ENCODE measurements at places on chromosomes 12 and 14. TPM values are rescaled to one million over a fixed set of nuclear protein-coding genes. Genes with fewer than 3 reads are reported as not detected.

DNA sequence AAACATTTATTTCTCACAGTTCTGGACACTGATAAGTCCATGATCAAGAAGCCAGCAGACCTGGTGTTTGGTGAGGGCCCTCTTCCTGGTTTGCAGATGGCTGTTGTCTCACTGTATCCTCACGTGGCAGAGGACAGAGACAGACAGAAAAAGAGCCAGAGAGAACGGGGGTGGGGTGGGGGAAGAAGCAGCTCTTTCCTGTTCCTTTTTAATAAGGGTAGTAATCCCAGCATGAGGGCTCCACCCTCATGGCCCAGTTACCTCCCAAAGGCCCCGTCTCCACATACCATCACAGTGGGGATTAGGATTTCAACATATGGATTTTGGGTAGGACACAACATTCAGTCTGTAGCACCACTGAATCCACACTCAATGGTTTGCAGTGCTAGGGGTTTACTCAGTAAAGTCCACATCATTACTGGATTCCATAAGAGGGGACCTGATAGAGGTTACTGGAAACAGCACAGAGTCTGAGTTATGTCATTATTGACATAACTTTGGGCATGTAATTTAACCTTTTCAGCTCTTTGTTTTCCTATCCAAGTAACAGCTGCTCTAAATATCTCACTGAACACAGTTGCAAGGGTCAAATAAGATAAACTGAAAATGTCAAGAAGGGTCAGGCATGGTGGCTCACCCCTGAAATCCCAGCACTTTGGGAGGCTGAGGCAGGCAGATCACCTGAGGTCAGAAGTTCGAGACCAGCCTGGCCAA, 53.2 kb downstream of the RPAP3 start:
- H3K4me3 ChIP-seq: no peak overlapping the region
- DNase-seq: no peak
- H3K4me1 ChIP-seq: peaks cover 7% of the 10 kb centered on the region
- H3K27ac ChIP-seq: no peak overlapping the region

DNA sequence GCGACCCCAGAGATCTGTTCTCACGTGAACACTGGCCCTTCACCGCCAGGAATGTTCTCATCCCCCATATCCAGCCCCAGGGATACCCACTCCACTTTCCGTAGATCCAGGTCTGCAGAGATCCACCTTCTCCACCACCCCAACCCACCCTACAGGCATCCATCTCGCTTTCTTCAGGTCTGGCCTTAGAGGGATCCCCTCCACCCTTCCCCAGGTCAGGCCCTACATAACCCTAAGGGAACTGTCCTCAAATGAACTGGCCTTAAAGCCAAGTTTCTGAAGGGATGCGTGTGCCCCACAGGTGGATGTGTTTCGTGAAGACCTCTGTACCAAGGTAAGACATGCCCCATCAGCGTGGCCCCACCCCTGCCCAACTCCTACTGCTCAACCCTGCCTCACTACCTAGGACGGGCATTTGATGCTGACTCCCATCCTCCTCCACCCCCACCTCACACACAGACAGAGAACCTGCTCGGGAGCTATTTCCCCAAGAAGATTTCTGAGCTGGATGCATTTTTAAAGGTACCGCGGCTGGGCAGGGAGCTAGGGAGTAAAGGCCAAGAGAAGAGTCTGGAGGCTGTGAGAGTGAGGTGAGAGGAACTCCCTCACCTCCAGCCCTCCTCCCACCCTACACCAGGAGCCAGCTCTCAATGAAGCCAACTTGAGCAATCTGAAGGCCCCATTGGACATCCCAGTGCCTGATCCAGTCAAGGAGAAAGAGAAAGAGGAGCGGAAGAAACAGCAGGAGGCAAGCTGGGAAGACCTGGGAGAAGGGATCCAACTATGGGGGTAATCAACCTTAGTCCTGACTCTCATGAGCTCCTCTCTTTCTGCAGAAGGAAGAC, 912 bp downstream of the PSME1 start:
- peak overlapping the region; percentile 88 for H3K27ac ChIP-seq
- peaks cover 35% of the 10 kb centered on the region for H3K4me1 ChIP-seq
- no peak for DNase-seq
- H3K27me3 ChIP-seq: no peaks in the 10 kb centered on the region
- H3K4me3 ChIP-seq: peak overlapping the region; percentile 76

DNA sequence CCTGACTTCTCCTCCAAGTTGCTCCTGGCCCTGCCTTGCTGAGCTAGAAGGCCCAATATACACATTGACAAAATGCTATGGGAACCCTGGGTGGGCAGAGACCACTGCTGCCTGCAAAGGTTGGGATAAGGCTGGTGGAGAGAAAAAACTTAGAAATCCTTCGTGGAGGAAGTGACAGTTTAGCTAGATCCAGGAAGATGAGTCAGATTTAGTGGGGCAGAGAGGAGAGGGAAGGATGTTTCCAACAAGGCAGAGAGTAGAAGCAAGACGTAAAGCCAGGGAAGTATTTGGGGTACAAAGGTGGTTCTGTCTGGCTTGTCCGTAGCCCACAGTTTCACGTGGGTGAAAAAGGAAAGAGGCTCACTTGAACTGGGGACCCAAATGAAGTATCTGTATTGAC, 69.0 kb upstream of the CLMN start:
- no peak overlapping the region for H3K27ac ChIP-seq
- H3K36me3 ChIP-seq: peaks cover 2% of the 10 kb centered on the region

DNA sequence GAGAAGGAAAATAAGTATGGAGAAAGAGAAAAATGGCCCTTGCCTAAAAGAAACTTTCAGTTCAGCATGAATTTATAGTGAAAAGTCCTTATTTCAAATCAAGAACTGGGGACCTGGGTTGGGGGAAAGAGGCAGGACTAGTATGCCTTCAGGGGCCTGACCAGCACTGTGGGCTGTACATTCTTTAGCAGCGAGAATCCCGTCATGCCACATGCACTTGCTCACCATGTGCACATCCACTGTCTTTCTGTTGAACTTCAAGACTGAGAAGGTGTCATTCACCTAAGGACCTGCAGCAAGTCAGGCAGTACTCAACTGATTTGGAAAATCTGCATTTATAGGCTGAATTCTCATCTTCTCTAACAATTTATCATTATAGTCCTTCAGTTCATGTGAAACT, 50.2 kb downstream of the RAB35 start:
- H3K27ac ChIP-seq: peak overlapping the region; percentile 95
- peak overlapping the region; percentile 63 for H3K4me3 ChIP-seq
- H3K36me3 ChIP-seq: no peaks in the 10 kb centered on the region

GRCh38 chr12:39763071-39763889, 143.7 kb upstream of the ABCD2 start:
- no peaks in the 10 kb centered on the region for H3K36me3 ChIP-seq
- no peak overlapping the region for H3K4me3 ChIP-seq
- no peak overlapping the region for H3K27ac ChIP-seq
- no peak for DNase-seq
- H3K4me1 ChIP-seq: peaks cover 27% of the 10 kb centered on the region

EIF2S3B gene
- 2.3 TPM for total RNA-seq

DNA sequence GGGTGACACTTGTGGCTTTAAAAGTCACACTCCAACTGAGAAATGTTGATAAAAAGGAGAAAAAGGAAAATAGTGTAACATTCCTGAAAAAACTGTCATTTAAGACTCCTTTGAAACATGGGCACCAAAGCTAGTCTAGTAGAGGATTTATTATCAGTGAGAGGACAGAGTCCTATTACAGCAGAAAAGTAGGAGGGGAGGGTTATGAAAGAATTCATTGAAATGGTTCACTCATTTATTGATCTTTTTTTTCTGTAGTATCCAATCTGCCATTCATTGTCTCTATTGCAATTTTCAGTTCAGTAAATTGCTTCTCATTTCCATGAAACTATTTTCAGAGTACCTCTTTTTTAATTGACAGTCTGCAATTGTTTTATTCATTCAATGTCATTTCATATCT, 25.4 kb downstream of the PPM1A start:
- DNase-seq: no peak
- no peaks in the 10 kb centered on the region for H3K27me3 ChIP-seq
- no peak overlapping the region for H3K4me3 ChIP-seq
- H3K36me3 ChIP-seq: peaks cover 20% of the 10 kb centered on the region

DNA sequence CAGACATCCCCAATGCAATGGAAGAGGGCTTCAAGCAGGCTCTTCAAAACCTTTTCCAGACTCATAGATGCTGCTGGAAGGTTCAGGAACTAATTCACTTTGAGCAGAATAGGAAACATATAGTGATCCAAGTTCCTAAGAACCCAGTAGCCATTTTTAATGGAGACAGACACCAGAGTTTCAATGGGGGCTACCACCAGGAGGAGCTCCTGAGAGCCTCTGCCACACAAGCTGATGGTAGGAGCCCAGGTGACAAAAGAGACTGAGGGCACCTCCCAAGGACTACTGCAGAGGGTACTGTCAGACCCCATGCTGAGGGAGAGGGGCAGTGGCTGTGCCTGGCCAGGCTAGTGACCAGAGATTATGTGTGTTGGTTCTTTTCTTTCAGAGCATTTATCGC, 45.9 kb downstream of the IFNG start:
- H3K27me3 ChIP-seq: no peaks in the 10 kb centered on the region
- H3K27ac ChIP-seq: no peak overlapping the region
- no peak overlapping the region for H3K4me3 ChIP-seq
- no peaks in the 10 kb centered on the region for H3K36me3 ChIP-seq
- H3K4me1 ChIP-seq: peaks cover 5% of the 10 kb centered on the region
- no peak for DNase-seq

DNA sequence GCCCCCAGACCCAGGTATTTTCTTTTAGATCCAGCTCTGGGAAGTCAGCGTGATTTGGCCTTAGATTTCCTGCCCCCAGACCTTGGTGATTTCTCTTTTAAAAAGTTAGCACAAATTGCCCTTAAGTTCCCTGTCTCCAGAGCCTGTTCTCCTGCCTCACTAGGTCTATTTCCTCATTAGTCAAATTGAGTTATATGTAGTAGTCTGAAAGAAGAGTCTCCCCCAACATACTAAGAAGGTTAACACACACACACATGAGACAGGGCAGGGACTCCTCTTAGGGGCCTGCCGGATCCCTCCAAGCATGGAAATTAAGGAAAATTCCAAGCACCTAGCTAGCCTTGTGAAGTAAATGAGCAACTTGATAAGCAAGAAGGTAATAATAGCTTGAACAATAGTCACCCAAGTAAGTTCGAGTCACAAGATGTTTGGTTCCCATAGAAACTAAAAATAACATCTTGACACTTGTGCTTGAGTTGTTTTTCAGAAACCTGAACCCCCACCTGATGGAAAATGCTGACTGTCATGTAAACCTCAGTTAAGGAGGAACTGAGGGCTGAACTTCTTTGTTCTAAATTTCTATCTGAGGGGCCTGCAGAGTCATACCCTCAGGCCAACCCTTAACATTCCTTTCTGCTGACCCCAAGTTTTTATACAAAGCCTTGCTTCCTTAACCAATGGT, 51.6 kb downstream of the CAND1 start:
- H3K27me3 ChIP-seq: no peaks in the 10 kb centered on the region
- H3K4me1 ChIP-seq: no peaks in the 10 kb centered on the region
- peak overlapping the region; percentile 26 for H3K27ac ChIP-seq
- peaks cover 49% of the 10 kb centered on the region for H3K36me3 ChIP-seq

GRCh38 chr14:53047307-53048069, 96.6 kb upstream of the FERMT2 start:
- H3K27me3 ChIP-seq: no peaks in the 10 kb centered on the region
- peak overlapping the region; percentile 60 for H3K27ac ChIP-seq
- H3K4me1 ChIP-seq: peaks cover 37% of the 10 kb centered on the region
- no peak for DNase-seq

- H3K4me1 ChIP-seq: peaks cover 33% of the 10 kb centered on the region
- peak; percentile 63 for DNase-seq
- H3K27ac ChIP-seq: peak overlapping the region; percentile 99
- no peaks in the 10 kb centered on the region for H3K27me3 ChIP-seq
- H3K36me3 ChIP-seq: peaks cover 10% of the 10 kb centered on the region
- H3K4me3 ChIP-seq: peak overlapping the region; percentile 97
Observed at GRCh38 chr14:54567639-54568561, 972 bp downstream of the SAMD4A start.

PLEKHG3 gene
- 142 TPM for total RNA-seq

- peaks cover 2% of the 10 kb centered on the region for H3K36me3 ChIP-seq
- H3K27me3 ChIP-seq: peaks cover 4% of the 10 kb centered on the region
- DNase-seq: no peak
- peaks cover 22% of the 10 kb centered on the region for H3K4me1 ChIP-seq
Observed at GRCh38 chr14:95387826-95388445, 68.2 kb upstream of the CLMN start.

DNA sequence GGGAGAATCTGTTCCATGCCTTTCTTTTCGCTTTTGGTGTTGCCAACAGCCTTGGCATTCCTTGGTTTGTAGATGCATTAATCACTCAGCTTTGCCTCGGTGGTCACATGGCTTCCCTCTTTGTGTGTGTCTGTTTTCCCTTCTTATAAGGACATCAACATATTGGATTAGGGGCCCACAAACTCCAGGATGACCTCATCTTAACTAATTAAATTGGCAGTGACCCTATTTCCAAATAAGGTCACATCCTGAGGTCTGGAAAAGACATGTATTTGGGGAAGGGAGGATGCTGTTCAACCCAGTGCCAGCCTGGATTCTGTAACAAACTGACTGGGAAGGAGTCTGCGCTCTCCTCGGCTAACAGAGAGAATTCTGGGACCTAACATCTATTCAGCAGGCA, 365.7 kb upstream of the FKBP4 start:
- DNase-seq: no peak
- no peaks in the 10 kb centered on the region for H3K4me1 ChIP-seq
- peaks cover 3% of the 10 kb centered on the region for H3K36me3 ChIP-seq
- no peaks in the 10 kb centered on the region for H3K27me3 ChIP-seq
- no peak overlapping the region for H3K4me3 ChIP-seq
- H3K27ac ChIP-seq: no peak overlapping the region

- H3K36me3 ChIP-seq: no peaks in the 10 kb centered on the region
- no peak overlapping the region for H3K27ac ChIP-seq
- H3K4me3 ChIP-seq: no peak overlapping the region
- H3K4me1 ChIP-seq: peaks cover 31% of the 10 kb centered on the region
Observed at GRCh38 chr14:76465664-76466063, 89.7 kb downstream of the ESRRB start.
